Activated CD4-positive, CD25-positive, alpha-beta regulatory T cell (primary cell): ENCODE measurements at places on chromosomes 1 and 21.

GRCh38 chr1:41547781-41548560 is 63.5 kb upstream of the EDN2 start:
- DNase-seq = no peak

DNA sequence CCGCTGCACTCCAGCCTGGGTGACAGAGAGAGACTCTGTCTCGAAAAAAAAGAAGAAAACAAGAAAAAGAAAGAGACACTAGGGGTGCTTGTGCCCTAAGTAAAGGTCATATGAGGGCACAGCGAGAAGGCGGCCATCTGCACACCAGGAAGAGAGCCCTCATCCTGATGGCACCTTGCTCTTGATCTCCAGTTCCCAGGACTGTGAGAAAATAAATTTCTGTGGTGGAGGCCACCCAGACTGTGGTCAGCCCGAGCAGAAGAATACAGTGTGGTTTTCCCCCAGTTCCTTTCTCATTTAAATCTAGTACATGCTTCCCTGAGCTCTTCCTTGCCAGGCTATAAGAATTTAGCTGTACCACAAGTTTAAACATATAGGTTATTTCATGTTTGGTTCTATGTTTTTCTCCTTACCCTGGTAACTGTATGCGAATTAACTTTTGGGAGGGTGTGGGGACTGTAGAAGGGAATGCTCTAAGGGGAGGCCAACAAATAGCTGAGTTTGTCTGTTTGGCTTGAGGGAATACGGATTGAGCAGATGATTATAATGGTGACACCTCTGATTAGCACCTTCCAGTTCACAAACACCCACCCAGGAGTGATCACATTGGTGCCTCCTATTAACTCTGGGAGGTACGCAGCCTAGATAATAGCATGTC is 119.6 kb upstream of the ERRFI1 start:
- DNase-seq = no peak

DNA sequence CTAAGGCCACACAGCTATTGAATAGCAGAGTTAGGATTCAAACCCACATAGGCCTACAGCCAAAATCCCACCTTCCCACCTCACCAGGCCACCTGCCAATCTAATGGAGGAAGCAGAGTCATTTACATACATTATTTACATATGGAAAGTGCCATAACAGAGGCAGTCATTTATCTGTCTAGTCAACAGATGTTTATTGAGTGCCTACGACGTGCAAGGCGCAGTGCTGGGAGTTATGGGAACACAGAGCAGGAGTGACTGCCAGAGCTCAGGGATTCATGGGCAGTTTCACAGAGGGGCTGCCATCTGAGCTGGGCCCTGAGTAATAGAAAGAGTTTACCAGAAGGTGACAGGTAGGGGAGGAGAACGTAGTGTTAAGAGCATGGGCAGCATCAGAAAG is 10.3 kb upstream of the PADI6 start:
- no peak for DNase-seq

DNA sequence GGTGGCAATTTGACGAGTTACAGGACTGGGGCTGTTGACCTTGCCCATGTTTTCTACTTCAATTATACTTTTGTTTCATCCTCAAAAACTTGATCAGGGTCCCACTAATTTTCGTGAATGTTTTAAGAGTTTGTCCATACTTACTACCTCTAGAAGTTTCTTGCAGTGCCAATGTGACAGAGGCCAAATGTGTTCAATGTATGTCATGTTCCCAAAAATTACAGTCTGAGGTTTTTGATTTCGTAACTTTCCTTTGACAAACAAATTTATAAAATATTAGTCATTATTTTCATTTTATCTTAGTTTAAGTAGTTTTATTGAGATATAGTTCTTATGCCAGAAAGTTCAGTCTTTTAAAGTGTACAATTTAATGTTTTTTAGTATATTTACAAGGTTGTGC is 15.3 kb downstream of the VPS13D start:
- DNase-seq = no peak

DNA sequence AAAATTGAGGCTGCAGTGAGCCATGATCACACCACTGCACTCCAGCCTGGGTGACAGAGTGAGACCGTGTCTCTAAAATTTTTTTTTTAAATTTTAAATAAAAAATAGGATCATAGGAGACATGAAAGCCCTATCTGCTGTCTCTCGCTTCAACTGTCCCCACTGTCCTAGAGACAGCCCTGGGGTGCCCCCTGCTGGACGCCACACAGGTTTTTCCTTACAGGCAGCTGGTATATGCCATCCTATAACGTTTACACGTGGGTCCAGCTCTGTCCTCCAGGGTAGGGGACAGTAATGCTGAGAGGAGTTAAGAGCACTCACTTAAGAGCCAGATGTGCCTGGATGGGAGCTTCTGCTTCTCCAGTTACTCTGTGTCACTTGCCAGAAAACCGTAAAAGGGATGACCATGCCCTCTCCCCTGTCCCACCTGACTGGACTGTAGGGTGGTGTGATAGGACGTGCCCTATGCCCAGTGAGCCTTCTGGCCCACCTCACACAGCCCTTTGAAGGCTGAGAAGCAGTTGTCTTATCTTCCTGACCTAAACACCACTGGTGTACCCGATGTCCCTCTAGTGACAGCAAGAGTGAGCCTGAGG is 8.5 kb downstream of the FBXO2 start:
- peak; percentile 67 for DNase-seq

- no peak for DNase-seq
Observed at GRCh38 chr21:41894922-41895557, 15.9 kb upstream of the PRDM15 start.

DNA sequence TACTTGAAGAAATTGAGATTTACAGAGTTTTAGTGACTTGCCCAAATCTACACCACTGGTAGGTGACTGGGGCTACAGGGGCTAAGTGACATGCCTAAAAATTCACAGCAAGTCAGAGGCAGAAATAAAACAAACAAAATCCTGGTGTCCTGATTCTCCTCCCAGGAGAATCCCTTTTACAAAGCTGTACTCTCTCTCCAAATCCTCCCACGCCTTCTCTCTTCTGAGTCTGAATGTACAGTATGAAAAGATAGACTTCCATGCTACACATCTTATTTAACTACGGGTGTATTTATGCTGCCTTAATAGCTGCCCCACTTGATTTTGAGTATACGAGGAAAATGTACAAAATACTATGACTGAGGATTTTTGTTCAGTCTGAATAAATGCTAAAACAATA is 65.4 kb downstream of the SGIP1 start:
- no peak for DNase-seq

DNA sequence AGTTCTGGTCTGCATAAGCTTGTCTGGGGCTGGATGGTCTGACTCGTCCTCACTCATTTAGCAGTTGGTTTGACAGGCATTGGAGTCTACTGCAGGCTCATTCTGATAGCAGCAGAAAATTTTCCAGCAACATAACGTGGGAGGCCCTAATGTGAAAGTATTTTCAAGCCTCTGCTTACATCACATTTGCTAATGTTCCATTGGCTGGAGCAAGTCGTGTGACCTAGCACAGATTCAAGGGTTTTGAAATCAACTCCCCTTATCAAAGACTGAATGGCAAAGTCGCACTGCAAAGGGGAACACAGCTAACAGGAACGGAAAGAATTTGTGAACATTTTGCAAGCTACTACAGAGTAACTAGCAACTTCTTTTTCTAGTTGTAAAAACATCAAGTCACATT is 2.3 kb upstream of the USH2A start:
- DNase-seq = no peak

GRCh38 chr1:11705596-11705995 is 14.1 kb downstream of the DRAXIN start:
- no peak for DNase-seq

GRCh38 chr1:222974496-222974895 is 159.7 kb downstream of the DISP1 start:
- no peak for DNase-seq

DNA sequence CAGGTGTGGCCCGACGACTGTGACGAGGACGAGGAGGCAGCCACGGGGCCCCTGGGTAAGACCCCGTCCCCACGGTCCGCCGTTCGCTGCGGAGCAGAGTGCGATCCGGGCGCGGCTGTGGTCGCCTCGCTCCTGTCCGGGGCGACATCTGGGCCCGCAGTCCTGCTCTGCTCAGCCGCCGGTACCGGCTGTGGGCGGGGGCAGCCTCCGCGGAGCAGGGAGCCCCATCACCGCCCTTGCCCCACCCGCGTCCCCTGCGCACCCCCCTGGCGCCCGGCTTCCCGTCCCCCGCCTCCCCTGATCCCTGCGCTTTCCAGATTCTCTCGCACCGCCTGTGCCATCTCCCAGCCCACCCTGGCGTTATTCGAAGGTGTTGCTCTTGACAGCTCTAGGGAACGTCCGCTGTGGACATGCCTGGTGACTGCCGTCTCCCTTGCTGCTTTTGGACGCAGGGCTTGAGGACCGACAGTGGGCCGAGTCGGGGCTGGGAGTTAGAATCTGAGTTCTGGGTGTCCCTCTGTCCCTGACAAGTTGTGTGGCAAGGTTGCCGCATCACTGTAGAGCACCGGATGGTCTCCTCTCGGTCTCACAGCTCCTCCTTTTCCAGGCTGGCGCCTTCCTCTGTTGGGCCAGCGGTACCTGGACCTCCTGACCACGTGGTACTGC is 596 bp downstream of the TOR3A start:
- DNase-seq = no peak

- DNase-seq = no peak
Observed at GRCh38 chr21:23218667-23219066, 2220.5 kb downstream of the NCAM2 start.

- no peak for DNase-seq
Observed at GRCh38 chr1:118160806-118161205, 24.2 kb downstream of the SPAG17 start.

DNA sequence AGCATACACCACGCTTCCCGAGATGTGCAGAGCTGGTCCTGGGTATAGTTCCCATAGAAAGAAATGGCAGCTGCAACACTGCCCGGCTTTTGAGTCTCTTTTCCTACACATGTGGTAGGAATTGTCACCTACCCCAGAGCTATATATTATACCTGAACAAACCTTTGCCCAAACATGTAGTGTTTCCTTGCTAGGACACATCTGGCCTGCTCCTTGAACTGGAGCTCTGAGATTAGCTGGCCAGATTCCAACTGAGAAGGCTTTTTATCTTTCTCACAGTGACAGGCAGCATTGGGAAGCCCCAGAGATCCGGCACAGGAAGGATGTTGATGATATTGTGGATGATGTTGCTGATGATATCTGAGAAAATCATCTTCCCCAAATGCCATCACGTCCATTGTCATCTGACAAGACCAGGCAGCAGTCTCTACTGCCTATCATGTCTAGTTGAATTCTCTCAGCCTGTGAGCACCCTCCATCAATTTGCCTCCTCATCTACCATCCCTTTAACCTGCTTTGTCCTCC is 115.0 kb upstream of the SMYD2 start:
- no peak for DNase-seq

- no peak for DNase-seq
Observed at GRCh38 chr1:172647110-172647564, 11.8 kb upstream of the FASLG start.
